ENCODE measurements at places on chromosomes 7 and 10.

GRCh38 chr10:35563261-35563891 lies 41.8 kb upstream of the GJD4 start:
- peak; percentile 69 for DNase-seq

- DNase-seq: no peak
Observed at GRCh38 chr7:115662676-115663075, 367.9 kb downstream of the TFEC start.

DNA sequence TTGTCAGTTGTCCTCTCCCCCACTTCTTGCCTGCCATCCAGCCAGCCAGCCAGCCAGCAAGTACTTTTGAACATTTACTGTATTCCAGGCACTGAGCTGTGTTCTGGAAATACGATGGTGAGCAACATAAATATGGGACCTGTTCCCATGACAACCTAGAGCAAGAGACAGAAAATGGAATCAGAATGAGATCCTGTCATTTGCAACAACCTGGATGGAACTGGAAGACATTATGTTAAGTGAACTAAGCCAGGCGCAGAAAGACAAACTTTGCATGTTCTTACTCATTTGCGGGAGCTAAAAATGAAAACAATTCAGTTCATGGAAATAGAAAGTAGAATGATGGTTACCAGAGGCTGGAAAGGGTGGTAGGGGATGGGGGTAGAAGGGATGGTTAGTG lies 140.7 kb downstream of the ICA1 start:
- no peak for DNase-seq

DNA sequence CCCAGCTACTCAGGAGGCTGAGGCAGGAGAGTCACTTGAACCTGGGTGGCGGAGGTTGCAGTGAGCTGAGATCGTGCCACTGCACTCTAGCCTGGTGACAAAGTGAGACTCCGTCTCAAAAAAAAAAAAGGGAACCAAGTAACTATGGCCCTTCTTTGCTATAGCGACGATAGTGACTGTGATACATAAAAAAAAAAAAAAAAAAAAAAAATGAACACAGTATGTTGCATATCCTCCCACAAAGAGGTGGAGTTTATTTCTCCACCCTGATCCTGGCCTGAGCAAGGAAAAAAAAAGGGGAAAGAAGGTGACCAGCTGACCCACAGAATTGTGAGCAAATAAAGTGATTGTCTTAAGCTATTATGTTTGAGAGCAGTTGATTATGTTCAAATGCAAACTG lies 42.3 kb upstream of the STEAP1B start:
- no peak for DNase-seq

- no peak for DNase-seq
Observed at GRCh38 chr10:22086730-22087401, 83.3 kb upstream of the DNAJC1 start.

DNA sequence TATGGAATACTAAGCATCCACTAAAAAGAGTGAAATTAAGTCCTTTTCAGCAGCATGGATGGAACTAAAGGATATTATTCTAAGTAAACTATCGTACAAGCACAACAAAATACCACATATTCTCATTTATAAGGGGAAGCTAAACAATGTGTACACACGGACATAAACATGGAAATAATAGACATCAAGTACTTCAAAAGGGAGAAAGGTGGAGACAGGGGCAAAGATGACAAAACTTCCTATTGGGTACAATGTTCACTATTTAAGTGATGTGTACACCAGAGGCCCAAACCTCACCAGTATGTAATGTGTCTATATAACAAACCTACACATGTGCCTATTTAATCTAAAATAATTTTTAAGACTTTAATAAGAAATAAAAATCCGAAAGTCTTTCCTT lies 2.2 kb upstream of the AKR1C4 start:
- no peak for DNase-seq

GRCh38 chr10:79403441-79404230 lies 41.8 kb downstream of the ZCCHC24 start:
- peak; percentile 34 for DNase-seq

GRCh38 chr7:135774284-135774683 lies 25.7 kb upstream of the FAM180A start:
- no peak for DNase-seq

DNA sequence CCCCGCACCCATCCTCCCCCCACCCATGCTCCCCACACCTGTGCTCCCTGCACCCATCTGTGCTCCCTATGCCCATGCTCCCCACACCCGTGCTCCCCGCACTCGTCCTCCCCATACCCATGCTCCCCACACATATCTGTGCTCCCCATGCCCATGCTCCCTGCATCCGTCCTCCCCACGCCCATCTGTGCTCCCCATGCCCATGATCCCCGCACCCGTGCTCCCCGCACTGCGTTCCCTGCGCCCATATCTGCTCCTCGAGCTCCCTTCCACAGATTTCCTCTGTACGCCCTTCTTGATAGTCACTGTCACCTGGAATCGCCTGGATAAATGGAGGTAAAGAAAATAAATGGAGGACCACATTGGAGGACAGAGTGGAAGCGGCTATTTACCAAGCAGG lies 9.9 kb downstream of the DIP2C start:
- no peak for DNase-seq

DNA sequence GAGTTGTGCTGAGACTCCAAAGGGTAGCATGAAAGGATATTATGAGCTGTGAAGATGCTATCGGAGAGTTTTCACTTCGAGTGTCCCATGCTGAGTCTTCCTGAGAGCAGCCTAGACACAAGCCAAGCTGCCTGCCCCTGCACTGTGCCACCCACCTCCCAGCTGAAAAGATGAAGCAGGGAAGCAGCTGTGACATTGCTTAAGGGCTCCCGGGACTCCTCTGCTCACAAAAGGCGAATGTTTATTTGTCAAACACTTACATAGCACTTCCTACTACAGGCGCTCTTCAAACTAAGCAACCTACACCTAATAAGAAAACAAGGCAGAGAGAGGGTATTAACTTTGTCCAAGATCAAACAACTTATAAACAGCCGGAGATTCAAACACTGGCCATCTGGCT lies 95.6 kb downstream of the OSBPL3 start:
- peak; percentile 47 for DNase-seq

DNA sequence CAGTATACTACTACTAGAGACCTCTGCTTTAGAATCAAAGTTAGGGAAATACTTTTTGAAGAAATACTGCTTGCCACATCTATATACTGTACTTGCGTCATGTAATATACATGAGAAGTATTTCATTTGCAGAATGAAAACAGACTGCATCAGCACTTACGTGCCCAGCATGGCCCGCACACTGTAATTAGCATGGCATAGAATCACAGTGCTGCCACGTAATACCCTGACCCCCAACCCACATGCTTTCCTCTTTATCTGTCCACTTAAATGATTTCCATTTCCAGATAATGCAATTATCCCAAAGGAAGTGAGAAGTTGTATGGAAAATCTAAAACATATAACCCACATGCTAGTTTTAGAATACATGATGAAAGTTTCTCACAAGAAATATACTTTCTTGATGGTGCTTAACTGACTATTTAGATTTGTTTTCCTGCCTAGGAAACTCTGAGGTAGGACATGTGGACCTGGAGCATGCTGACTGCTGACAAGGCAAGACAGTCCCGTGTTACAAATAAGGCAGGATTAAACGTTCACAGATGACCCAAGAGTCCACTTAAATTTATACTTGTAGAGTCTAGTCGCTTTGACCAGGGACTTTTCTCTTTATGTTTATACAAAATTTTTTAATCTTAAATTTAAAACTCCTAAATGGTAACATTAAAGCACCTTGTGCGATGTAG lies 12.6 kb downstream of the USP6NL start:
- DNase-seq: peak; percentile 20

DNA sequence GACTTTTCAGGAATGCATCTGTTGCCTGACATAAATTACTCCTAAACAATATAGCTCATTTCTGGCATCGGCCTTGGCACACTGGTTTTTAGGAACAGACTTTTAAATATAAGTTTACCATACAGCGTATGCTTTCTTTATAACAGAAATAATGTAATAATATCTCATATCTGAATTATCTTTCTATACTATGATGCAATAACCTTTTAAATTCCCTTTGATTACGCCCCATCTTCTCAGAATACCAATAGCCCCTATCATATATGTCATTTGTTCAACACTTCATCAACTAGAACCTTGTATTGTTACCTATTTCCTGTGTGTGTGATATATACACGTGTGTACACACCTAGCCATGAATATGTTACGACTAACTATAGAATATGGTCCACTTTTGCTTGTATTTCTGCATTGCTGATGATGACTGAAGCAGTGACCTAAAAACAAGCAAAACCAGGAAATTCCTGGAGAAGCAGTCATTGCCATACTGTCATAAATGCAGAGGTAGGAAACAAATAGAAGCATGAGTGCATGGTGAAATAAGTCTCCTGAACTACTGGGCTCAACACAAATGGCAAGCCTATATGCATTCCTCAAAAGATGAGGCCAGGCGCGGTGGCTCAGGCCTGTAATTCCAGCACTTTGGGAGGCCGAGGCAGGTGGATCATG lies 618.4 kb upstream of the NRP1 start:
- no peak for DNase-seq

DNA sequence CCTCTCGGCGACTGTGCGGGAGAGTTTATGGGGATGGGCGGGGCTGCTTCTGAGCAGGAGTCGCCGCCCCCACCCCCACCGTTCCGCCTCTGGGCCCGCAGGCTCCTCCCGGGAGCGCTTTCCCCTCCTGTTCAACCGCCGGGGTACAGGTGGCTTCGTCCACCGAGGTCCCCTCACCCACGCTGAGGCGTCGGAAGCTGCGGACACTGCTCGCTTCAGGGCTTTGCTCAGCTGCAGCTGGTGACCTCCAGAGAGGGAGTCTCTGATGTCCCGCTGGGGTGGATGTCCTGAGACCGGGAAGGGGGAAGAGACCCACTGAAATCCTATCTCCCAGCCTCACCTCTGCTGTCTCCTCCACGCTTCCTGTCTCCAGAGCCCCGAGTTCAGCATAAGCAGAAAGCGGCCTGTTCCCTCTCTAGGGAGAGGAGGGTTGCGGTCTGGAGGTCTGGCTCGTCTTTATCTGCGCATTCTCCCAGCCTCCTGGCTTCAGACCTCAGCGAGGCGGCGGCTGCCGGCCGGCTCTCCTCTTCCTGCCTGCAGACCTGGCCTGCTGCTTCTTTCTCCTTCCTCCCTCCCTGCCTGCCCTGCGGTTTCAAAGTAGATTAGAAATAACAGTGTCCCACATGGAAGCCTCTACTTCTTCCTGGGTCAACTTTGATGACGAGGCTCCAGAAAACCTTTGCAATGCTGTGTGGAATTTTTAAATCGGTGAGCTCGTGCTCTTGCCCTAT lies 1.8 kb downstream of the CYP2E1 start:
- DNase-seq: peak; percentile 9

GRCh38 chr7:18290865-18291264 lies 204.7 kb upstream of the HDAC9 start:
- no peak for DNase-seq

DNA sequence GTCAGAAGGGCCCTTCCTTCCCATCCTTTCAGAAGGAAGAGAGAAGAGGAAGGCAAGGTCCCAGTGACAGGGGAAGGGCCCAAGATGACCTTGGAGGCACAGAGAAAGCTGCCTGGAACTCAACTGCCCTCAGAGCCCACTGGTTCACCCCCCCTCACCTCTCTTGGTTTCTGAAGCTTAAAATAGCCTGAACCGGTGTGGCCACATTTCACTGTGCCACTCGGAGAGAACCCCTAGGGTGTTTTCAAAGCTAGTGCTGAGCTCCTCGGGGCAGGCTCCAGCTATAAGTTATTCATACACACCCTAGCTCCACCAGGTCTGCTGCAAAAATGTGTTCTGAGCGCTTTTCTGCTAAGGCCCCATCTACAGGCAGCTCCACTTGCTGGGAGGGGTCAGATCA lies 60.9 kb upstream of the ADRB1 start:
- DNase-seq: no peak

- DNase-seq: peak; percentile 44
Observed at GRCh38 chr7:36625247-36625646, 99.0 kb downstream of the AOAH start.

DNA sequence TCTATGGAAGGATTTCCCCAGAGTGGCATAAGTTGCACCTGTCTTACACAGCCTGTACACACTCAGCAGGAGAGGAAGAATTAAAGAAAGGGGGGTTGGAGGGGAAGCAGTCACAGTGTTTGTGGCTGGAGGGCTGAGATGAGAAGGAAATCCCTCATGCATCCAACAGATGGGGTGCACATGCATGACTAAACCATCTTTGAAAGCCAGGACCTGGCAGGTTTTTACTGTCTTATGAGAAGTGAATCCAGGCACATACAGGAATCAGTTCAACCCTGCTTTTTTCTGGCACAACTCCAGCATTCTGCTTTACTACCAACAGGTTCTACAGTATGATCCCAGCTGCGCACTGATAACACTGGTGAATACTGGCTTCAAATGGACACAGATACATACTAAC lies 107.7 kb downstream of the CACNA2D1 start:
- no peak for DNase-seq

GRCh38 chr10:49446031-49446430 lies 50.1 kb upstream of the DRGX start:
- no peak for DNase-seq

- DNase-seq: peak; percentile 56
Observed at GRCh38 chr10:122648599-122649428, 50.8 kb downstream of the C10orf120 start.

GRCh38 chr7:42611289-42611928 lies 300.5 kb downstream of the C7orf25 start:
- no peak for DNase-seq

GRCh38 chr10:104016661-104017060 lies 49.7 kb downstream of the SLK start:
- no peak for DNase-seq

- DNase-seq: no peak
Observed at GRCh38 chr7:44622342-44623151, 16.1 kb downstream of the OGDH start.

DNA sequence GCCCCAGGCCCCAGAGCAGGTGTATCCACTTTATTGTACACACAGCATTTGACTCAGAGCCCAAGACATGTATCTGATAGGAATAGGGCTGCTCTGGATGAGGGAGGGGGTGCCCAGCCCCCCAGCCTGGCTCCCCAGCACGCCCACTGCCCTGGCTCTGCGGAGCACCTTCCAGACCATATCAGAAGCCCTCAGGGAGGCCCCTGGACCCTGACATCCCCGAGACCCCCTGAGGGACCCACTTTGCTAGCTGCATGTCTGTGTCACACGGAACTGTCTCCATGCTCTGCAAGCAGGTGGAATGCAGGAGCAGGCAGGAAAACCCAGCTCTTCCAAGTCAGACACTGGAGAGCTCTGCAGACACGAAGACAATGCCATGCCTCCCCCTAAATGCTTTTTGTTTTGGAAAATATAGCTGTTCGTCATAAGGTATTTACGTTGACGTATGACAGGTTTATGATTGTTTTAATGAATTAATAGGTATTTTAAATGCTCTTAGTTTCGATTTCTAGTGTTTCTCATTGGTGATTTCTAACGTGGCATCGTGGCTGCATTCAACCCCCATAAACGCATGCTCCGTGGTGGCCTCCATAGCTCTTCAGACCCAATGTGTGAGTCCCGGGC lies 92.8 kb upstream of the INSIG1 start:
- no peak for DNase-seq

- DNase-seq: no peak
Observed at GRCh38 chr7:137975221-137975620, 26.7 kb downstream of the CREB3L2 start.

All from suppressor macrophage (primary cell).